Activated CD4-positive, alpha-beta T cell treated with anti-CD3 and anti-CD28 coated beads for 4 hours (primary cell): ENCODE measurements at places on chromosomes 7 and 10.

GRCh38 chr7:19970514-19970913 is 197.1 kb upstream of the TMEM196 start:
- DNase-seq = no peak

DNA sequence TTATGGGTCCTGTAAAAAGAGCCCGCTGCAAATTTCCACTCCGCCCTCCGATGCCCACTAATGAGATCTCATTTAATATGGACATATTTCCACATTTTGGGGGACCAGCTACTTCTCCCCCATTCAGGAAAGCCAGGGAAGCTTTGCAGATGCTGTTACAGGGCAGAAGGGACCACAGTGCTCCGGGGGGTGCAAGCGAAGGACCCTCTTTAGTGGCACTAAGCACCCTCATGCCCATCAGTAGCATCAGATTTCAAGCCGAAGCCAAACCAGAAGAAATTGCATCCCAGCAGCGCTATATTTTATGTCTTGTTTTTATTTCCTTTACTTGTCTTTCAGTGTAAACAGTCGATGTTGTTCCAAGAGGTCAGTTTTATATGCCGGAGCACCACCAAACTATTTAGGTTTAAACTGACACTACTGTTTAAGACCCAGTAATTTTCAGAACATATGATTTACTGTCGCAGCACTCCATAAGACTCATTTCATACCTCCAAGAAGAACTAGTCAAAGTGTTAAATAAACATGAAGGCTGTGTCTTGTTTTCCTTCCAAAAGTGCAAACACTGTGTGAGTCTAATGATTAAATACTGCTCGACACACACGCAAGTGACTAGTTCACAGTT is 122.2 kb upstream of the MGMT start:
- no peak for DNase-seq

GRCh38 chr7:3217166-3217565 is 83.9 kb upstream of the SDK1 start:
- no peak for DNase-seq

GRCh38 chr7:15419596-15419995 is 142.2 kb downstream of the AGMO start:
- no peak for DNase-seq

- DNase-seq = no peak
Measured at GRCh38 chr7:106313456-106313901, 28.7 kb upstream of the NAMPT start.

GRCh38 chr7:26490640-26491624 is 199.3 kb downstream of the SNX10 start:
- no peak for DNase-seq

DNA sequence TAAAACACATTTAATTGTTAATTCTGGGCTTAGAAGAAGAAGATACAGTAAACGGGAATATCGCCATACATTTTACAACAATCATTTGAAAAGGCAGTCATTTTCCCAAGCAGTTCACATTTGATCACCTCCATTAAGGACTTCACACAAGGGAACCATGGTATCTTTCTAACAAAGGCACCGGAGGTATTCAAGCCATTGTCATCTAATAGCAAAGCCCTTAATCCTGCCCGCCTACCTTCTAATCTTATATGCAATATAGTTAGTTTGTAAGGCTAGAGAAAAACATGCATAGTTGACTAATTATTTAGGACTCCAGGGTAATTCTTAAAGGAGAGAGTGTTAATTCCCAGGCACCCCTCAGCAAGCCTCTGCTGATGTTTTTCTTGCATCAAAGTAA is 83.1 kb downstream of the MRPL32 start:
- no peak for DNase-seq

- no peak for DNase-seq
Measured at GRCh38 chr7:63867127-63867526, 131.5 kb upstream of the ZNF722 start.

DNA sequence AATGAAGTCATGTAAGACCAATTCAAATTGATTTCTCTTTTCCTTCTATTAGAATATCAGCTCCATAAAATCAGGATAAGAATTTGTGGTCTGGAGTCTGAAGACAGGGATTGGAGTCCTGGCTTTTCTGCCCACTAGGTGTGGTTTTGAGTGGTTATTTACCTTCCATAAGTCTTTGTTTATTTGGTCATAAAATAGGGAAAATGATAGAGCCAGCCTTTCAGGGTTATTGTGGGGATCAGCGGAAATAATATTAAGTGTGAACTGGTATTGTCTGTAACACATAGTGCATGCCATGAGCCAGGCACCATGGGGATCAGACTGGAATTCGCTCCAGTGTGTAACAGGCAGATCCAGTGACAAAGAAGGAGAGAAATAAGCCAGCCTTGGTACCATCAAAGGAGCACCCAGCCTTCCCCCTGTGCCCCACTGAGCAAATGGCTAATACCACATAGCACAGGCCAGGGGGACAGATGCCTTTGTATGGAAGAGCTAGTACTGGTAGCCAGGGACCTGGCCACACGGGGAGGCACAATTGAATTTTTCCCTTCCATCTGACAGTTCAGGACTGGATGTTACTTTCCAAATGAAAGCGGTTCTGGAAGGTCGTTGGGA is 509.7 kb upstream of the PODXL start:
- no peak for DNase-seq

GRCh38 chr7:25964483-25964991 is 187.5 kb upstream of the NFE2L3 start:
- no peak for DNase-seq

DNA sequence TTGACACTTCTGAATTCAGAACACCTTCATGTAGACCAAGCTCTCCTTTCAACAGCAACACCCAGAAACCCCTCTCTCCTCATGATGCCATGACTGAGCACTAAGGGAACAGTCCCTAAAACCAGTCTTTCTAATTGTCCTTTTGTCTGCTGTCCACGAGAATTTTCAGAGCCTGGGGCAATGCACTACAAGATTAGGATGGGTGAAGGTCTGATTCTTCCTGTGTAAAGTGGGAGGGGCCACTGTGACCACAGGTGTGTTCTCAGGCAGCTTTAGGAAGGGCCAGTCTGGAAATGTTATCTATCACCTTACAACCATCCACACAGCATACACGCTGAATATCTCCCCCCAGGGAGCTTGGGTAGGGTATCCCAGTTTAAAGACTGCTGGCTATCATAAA is 7.9 kb downstream of the PAXIP1 start:
- no peak for DNase-seq

- DNase-seq = no peak
Measured at GRCh38 chr7:100679927-100680575, 6.5 kb downstream of the GNB2 start.

DNA sequence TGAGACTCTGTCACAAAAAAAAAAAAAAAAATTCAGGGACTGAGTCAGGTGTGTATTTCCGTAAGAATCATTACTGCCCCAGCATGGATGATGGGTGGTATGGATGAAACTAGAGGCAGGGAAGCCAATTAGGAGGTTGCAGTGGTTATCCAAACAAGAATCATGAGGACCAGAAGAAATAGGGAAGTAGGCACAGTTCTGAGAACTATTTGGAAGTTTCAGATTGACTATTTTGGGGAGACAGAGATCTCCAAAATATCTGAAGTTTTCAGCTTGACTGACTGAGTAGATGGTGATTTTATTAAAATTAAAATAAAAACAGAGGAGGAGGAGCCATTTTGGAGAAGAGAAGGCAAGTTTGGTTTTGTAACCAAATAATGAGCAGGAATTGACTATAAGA is 119.4 kb upstream of the NRBF2 start:
- no peak for DNase-seq

GRCh38 chr10:70190581-70190980 is 20.3 kb upstream of the SAR1A start:
- no peak for DNase-seq

DNA sequence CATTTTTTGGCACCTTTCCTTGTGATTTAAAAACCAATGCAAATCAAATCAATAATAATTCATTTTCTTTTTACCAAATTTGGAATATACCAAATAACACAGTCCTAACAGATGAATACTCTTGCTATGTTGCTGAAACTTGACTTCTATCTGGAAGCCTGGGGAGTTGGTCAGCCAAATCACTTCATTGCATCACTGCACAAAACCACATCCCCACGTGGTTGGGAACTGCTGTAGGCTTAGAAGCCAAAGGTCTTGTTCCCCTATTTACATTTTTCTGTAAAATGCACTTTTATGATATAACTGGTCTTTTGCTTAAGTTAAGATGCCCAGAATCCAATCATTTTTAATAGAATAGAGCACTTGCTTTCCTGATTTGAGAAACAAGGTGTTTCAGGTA is 15.2 kb downstream of the GPR85 start:
- no peak for DNase-seq
